ENCODE measurements at places on chromosomes 3 and 15.

DNA sequence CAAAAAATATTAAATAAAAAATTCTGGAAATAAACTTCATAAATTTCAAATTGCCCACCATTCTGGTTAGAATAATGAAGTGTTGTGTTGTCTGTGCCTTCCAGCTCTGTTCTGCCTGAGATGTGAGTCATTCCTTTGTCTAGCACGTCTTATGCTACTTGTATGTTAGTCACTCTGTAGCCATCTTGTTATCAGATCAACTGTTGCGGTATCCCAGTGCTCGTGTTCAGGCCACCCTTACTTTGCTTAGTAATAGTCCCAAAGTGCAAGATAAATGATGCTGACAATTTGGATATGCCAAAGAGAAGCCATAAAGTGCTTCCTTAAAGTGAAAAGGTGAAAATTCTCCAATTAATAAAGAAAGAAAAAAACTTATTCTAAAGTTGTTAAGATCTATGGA lies 527.5 kb downstream of the NAALADL2 start:
- no peak for DNase-seq

- no peak for DNase-seq
Observed at GRCh38 chr3:37224879-37225278, 50.5 kb upstream of the LRRFIP2 start.

DNA sequence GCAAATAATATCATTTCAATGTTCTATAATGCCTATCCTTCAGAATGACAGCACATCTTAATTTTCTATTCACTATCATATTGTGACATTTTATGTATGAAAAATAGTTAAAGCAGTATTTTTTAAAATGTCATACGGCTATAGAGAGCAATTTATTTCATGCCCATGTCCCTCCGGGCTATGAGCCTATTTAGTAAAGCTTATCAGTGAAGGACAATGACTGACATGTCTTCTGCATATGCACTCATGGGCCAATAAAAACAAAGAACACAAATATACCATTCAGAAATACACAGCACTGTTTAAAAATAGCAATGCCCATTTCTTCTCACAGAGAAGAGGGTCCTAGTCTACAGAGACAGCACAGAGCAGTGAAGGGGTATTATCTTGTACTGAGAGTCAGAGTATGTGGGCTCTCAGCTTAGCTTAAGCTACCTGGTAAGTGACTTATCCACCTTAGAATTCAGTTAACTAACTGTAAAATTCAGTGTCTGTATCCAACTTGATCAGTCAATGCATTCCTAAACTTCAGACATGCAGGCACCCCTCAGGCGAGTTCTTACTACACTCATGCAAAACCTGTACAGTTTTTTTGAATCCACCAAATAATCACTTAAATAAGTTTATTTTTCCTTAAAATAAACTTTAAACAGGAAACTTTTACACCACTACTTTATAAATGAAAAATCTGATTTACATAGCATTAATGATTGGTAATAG lies 9.0 kb downstream of the GOLIM4 start:
- no peak for DNase-seq

DNA sequence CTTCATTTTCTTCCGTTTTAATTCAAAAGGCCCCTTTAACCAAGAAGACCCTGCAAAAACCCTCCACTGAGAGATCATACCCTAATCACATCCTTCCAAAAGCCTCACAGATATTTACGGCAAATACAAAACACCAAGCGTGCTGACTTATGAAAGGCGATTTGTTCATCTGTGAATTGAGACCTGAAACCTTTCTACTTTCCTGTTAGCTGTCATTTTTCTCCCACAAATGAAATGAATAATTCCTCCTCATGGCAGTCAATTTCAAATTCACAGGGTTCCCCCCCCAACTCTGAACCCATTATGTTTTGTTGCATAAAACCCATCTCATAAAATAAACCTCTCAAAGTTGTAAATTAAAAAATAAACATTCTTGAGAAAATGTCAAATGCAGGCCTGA lies 149.6 kb downstream of the PDZRN3 start:
- DNase-seq: no peak

GRCh38 chr15:76866716-76867321 lies 38.3 kb downstream of the SCAPER start:
- peak; percentile 58 for DNase-seq

DNA sequence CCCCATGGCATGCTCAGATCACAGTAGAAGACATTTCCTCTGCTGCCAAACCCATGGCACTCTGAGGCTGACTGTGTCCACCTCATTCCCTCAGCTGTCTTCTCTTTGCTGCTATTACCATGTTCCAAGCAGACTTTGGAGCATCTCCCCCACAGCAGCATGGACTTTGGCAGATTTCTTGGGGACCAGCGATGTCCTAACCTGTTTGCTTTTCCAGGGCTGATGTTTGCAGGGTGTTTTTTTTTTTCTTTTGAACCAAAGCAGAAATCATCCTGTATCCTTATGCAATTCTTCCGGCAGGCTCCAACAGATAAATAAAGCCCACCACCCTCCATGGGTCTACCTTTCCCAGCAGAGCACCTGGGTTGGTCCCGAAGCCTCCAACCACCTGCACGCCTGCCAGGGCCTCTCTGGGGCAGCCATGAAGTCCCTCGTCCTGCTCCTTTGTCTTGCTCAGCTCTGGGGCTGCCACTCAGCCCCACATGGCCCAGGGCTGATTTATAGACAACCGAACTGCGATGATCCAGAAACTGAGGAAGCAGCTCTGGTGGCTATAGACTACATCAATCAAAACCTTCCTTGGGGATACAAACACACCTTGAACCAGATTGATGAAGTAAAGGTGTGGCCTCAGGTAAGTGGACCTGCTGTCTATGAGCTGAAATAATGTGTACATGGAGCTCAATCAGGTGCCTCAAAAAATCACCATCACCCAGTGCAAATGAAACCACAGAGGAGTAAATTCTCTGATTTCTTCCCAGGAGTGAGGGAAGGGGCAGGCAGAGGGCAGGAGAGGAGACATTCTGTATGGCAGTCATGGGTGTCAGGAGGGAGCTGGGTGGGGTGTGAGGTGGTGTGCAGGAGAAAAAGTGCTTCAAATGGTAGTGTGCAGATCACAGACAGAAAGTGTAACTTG lies at the start of gene AHSG:
Gene AHSG, plus strand, starts transcription at position 340 of the 916 bp plus-strand sequence. Its CDS starts 82 bp downstream, at position 422.
- no peak for DNase-seq

- DNase-seq: no peak
Observed at GRCh38 chr15:44298878-44299277, 10.4 kb downstream of the GOLM2 start.

DNA sequence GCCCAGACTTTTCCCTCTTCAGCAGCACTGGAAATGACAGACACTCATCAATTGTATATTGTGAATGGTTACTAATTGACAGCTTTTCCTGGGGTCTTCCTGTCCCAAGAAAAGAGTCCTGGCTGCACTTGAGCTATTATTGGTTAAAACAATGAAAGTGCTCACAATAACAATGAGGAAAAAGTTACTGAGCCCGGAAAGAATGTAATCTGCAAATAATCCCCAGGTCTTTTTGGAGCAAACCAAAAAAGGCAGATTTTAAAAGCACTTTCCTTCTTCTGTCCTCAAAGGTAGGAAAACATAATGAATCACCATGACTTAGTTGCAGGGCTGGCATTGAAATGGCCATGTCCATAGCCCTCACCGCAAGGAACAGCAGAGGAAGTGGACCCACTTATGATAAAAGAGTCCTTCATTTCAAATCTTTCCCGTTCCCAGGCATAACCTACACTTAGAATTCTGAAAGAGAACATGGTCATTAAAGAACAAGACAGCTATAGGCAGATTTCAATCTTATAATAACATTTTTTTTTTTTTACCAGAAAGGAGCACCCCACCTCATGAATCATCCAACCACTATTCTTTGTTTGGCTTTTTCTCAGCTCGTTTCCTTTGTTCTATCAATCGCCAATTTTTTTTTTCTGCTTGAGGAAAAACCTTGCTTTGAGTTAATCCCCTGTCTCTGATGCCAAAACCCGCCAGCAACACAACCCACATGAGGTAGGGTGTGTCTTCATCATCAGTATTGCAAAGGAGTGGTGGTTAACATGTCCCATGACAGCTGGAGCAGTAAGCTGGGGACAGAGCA lies 35.5 kb upstream of the ATP1B3 start:
- DNase-seq: no peak

GRCh38 chr3:74562558-74563269 lies 51.7 kb downstream of the CNTN3 start:
- no peak for DNase-seq

DNA sequence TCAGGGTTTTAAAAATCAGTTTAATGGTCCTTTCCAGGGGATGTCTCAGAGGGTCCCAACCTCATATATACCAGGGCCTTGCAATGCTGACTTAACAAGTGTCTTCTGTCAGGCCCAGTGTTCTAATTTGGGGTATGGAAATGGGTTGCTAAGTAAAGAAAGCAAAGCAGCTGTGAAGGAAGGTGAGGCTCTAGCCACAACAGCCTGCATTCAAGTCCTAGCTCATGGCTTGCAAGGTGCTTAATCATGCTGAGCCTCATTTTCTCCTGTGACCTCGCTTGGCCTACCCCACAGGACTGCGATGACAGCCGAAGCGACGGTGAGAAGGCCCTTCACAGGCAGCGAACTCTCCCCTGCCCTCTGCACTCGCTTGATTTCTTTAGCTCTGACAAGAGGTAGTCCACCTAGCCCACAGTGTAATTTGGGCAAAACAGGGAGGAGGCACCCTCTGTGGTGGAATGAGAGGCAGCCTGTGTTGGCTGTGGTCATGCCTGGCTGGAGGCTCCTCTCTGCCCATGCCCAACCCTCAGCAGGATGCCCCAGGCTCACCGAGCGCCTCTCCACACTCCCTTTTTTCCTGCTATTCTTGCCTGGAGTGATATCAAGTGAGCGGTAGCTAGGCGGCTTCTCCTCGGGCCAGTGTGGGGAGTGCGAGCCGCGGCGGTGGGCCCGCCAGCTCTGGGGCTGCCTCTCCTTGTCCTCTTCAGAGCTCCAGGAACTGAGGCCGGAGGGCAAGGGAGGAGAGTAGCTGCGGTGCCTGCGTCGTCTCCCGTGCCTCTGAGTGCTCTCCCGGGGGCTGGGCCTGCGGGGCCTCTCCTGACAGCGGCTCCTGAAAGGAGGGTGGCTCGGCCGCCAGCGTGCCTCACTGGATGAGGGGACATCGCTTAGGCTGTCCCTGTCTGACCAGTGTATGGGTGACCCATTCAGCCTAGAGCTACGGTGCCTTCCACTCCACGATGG lies 29.2 kb downstream of the ILDR1 start:
- no peak for DNase-seq

- DNase-seq: no peak
Observed at GRCh38 chr15:61367953-61368352, 138.9 kb upstream of the RORA start.

GRCh38 chr3:129418041-129418973 lies 10.1 kb downstream of the EFCAB12 start:
- DNase-seq: no peak

DNA sequence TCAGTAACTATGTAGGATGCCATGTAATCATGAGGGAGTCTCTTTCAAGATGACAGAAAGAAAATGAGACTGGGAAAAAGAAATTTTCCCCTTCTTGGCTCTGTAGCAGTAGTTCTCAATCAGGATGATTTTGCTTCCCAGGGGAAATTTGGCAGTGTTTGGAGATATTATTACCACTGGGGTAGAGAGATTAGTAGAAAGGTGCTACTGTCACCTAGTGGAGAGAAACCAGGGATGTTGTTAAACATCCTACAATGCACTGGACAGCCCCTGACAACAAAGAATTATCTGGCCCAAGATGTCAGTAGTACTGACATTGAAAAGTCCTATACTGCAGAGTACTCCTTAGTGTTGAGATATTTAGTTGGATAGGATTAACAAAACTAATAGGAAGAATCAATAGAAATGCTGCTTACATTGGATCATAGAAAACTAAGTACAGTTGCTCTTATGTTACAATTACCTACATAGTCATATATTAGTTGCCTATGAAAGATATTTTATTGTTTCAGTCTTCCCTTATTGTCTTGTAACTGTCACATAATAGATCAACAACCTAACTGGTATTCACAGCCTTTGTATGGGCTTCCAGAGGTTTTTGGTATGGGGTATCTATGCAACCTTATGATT lies 433.3 kb downstream of the RAP2B start:
- DNase-seq: peak; percentile 54

DNA sequence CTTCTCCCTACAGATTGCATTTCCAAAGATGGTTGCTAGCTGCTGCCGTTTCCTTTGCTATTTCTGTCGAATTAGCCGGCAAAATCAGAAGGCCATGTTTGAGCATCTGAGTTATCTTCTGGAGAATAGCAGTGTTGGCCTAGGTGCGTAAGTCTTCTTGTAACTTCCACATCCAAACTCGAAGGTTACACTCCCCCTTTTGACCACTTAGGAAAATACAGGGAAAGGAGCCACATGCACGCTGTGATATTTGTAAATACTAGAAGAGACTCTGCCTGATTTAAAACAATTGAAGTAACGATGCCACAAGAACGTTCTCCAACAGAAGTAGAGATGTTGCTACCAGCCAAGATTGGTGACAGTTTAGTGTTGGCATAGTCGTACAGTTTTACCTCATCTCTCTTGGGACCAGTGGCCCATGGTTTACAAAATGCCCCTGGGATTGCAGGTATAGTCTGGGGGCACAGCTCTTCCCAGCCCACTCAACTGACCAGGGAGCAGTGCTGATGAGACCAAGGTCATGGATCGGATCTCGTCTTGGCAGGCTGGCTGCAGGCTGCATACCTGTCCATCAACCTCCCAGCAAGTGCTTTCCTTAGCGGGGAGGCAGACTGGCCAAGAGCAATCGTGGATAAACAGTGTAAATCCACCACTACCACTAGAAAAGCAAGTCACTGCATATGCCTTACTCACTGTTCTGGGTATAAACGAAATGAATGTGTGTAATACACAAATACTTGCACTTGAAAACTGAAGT lies 268.4 kb upstream of the CHRM5 start:
- DNase-seq: peak; percentile 19

DNA sequence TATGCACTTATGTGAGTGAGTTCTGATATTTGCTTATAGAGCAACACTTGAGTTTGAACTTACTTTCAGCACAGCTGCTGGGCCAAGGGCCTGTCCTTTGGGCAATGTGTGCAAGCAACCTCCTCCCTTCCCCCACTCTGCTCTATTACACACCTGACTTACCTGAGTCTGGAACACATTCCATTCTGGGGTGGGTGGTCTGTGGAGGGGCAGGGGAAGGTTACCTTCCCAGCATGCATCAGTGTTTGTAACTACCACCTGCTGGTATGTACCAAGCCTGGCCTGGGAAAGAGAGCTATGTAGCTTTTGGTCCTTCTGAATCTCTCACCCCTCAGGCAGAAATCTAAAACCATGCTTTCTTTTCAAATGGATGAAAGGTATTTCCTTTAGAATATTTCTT lies 103.0 kb downstream of the ISL2 start:
- DNase-seq: no peak

DNA sequence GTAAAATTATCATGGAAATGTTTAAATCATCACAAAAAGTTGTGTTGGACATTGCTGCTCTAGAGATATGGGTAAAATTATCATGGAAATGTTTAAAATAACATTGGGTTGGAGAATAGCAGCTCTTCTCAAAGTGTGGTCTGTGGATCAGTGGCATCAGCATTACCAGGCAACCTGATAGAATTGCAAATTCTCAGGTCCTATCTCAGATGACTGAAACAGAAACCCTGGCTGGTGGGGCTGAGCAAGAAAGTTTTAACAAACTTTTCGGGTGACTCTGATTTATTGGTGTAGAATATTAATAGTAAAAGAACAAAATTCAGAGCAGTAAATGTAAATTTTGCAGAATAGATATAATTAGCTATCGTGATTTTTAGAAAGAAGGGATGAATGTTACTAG lies 28.9 kb downstream of the NXPE3 start:
- DNase-seq: no peak

GRCh38 chr15:43489191-43489590 lies 3.8 kb downstream of the TP53BP1 start:
- peak; percentile 30 for DNase-seq

- no peak for DNase-seq
Observed at GRCh38 chr3:42851228-42851834, 24.3 kb downstream of the CYP8B1 start.

Measured in KBM-7 (cell line).